Activated naive CD8-positive, alpha-beta T cell treated with anti-CD3 and anti-CD28 coated beads, Interleukin-2, amount 50 U/mL, for 16 hours (primary cell): ENCODE measurements at places on chromosomes 11 and 22.

DNA sequence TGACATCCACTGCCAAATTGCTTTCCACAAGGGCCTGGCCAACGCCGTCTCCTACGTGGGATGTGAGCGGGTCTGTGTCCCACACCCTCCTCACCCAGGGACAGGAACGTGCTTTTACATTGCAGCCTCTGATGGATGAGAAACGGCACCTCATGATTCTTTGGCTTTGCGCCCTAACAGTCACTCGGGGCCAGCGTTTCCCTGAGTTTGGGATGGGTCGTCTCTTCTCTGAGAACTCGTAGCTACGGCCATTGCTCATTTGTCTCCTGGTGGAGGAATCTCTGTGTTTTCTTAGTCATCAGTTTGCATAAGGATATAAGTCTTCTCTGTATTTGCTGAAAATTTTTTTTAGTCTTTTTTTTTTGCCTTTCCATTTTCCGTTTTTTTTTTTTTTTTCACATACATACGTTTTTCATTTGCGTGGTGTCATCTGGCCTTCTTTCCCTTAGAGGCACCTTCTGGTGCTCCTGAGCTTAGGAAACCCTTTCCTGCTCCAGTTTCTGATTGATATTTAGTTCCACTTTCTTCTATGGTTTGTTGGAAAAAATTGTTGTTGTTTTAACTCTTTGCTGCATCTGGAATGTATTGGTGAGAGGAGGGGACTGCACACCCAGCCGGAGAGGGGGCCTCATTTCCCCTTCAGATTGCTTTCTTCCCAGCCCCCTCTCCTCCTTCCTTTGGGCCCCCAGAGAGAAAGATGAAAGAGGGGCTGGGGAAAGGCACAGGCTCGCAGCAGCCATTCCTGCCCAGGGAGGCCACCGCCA, 12.0 kb downstream of the TNNT3 start:
- DNase-seq = no peak

GRCh38 chr11:27600656-27601055, 94.1 kb upstream of the LIN7C start:
- no peak for DNase-seq

DNA sequence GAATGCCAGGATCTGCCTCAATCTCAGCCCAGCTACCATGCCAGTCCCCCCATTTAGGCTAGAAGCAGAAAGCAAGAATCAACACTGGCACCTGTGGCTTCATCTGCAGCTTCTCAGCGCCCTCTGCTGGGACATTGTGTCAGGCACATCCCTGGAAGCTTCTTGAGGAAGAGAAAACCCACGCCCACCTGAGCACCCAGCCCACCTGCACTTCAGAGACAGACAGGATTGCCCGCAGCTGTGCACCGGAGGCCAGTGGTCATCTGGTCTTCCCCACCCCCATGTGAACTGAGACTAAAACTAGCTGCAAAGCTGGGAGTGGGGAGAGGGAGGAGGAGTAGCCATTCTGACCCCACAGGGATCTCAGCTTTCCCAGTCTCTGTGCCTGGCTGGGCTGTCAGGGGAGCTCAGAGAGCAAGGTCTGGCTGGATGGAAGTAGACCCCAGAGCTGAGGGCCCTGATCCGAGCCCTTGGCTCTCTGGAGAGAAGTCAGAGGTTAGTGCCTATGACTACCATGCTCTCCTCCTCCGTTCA, 66.8 kb downstream of the FEZ1 start:
- DNase-seq = peak; percentile 12

GRCh38 chr11:6403539-6403938, 13.3 kb downstream of the SMPD1 start:
- no peak for DNase-seq

GRCh38 chr11:46642627-46643335, 25.4 kb downstream of the ATG13 start:
- no peak for DNase-seq

DNA sequence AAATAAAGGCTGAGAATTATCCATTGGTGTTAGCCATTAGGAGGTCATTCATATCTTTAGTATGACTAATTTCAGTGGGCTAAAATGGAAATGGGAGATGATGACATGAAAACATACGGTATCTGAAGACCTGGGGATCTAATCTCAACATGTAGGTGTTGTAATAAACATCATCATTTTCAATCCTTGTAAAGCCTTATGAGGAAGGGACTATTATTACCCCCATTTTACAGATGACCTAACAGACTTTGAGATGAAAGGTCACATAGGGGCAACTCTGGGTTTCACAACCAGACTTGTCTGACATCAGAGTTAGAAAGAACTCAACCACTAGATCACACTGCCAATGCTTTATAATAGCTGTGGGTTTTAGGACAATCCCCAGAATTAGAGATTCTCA, 34.8 kb upstream of the TMEM135 start:
- no peak for DNase-seq

GRCh38 chr11:111463276-111463675, 48.9 kb downstream of the BTG4 start:
- DNase-seq = no peak

- no peak for DNase-seq
Measured at GRCh38 chr11:76791861-76792260, 8.7 kb downstream of the TSKU start.

DNA sequence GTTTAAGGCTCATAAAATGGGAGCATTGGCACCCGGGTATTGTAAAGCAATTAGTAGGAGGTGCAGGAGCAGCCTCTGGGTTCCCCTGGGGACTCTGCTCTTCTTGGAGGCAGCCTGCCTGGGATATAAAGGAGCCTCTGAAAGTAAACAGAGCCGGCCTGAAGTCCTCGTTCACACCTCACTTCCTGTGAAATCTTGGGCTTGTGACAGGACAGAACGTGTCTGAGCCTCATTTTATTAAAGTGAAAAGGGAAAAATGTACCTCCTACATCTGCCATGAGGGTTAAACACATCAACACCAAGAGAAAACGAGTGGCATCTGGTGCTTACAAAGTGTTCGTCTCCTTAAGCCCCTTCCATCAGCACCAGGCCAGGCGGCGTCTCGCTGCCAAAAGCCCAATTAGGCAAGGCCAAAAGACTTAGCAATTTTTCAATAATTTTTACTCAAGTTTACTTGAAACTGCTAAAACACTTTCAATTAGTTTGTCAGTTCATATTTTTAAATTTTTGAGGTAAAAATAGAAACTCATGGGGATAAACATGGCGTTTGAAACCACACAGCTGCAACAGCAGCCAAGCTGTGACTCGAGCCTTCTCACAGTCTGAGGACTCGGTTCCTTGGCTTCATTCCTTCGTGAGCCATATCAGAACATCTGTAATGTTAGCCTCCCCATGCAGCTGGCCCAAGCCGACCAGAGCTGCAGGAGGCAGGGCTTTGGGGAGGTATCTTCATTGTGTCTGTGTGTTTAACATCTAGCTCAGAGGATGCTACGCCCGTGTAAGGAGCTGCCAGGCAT, 33.6 kb downstream of the MAP6 start:
- no peak for DNase-seq

- DNase-seq = no peak
Measured at GRCh38 chr11:11981364-11981763, 27.1 kb downstream of the DKK3 start.

GRCh38 chr11:72750086-72750485, 2.1 kb downstream of the ARAP1 start:
- no peak for DNase-seq

GRCh38 chr11:38160433-38160832, 1562.4 kb upstream of the RAG2 start:
- no peak for DNase-seq

GRCh38 chr11:15645201-15645600, 530.5 kb downstream of the INSC start:
- no peak for DNase-seq

GRCh38 chr11:4654635-4655369, 11.0 kb downstream of the OR51E1 start:
- no peak for DNase-seq

DNA sequence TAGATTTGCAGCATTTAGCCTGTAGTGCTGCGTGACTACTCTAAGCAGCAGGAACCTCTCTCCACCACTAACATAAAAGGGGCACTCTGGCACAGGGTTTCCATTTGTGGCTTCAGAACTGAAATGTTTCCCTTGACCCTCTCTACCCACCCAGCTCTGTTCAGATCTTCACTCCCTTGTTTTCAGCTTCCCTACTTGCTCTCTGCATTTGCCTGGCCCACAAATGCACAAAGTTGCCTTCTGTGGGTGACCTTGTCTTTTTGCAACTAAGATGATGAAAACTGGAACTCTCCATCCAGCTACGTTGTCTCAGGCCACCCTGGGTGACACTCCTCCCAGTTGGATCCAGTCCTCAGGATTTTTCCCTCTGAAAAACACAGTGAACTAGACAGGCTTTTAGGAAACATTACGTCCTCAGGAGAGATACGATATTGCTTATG, 19.8 kb upstream of the PSMA1 start:
- no peak for DNase-seq

- no peak for DNase-seq
Measured at GRCh38 chr11:28009388-28009787, 98.6 kb downstream of the KIF18A start.

- no peak for DNase-seq
Measured at GRCh38 chr22:41919357-41920224, 4.7 kb upstream of the SHISA8 start.

DNA sequence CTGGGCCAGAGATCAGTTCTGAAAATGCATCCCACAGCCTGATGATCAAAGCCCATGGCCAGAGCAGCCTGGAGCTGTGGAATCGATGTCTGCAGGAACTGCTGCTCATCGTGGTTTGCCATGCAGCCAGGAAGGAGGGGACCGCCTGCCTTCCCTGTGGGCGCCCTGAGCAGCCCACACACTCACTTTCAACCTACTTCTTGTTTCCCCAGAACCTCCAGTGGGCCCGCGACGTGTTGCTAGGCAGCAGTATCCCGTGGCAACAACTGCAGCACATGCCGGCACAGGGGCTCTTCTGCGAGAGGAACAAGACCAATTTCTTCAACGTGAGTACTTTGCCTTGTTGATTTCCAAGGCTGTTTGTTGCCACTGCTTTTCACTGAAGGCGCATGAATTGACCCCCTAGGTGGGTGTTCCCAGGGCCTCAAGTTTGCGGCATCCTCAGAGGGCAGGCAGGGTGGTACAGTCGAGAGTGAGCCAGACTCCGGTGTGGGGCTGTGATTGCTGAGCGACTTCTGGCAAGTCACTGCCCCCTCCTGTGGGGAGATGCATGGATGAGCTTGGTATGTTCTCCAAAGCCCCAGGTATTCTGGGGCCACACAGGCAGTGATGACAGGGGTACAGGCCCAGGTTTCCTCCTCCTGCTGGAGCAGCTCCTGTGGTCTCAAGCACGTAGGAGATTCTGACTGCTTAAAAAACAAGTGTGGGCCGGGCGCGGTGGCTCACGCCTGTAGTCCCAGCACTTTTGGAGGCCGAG, 47.0 kb upstream of the SUSD2 start:
- DNase-seq = peak; percentile 52

DNA sequence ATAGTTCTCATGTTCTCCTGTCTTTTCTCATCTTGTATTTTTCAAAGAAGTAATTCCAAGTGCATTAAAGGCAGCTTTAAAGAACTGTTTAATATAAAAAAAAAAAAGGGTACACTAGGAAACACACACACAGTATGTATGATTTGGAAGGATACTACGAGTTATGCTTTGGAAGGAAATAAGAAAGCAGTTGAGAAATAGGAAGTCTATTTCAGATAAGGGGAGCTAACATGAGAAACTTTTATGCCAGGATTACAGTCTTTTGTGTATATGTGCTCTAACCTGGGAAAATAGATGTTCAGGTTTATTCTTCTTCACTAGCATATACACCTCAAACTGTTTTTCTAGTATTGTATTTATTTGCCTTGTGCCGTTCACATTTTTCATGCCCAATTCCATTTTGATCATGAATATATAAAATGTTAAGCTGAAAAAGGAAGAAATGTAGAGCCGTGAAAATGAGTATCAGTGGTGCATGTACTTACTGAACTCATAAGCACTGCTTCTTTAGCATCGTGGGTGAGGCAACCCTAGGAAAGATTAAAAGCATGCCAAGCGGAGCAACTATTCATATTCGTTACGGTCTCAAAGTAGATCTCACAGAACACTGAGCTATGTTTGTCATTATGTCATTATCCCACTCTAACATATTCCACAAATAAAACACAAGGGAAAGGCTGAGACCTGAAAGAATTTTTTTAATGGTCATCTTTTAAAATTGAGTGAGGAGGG, 59.6 kb downstream of the GUCY1A2 start:
- DNase-seq = no peak

DNA sequence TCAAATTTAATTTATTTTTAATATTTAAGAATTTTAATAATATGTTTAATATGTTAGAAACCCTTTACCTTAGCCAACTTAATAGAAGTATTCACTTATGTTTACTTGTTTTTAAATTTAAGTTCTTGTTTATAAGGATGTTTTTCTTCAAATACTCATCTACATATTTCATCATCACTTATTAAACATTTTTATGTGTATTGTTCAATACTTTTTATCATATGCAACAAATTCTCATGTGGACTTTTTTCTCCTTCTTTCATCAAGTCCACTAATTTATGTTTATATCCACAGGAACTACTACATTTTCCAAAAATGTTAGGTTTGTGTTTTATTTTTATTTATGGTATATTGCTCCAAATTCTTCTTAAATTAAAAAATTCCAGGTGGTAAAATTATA, 2113.1 kb upstream of the RAG2 start:
- DNase-seq = no peak

GRCh38 chr22:43237280-43237679, 50.3 kb upstream of the TTLL12 start:
- DNase-seq = no peak

DNA sequence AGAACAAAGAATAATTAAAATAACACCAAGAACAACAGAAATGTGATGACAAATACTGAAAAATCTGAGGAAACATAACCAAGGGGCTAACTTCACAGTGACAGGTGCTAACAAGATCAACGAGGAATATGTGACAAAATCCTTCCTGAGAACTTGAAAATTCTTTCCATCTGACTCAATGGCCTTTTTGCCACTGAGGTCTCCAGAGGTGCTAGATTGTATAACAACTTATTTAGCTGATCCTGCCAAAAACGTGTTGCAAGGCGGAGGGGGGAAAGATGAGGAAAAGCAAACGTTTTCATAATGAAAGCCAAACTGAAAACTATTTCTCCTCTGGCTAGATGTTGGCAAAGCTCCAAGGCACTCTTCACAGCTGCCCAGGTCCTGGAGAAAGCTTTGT, 364.5 kb downstream of the NTM start:
- no peak for DNase-seq

DNA sequence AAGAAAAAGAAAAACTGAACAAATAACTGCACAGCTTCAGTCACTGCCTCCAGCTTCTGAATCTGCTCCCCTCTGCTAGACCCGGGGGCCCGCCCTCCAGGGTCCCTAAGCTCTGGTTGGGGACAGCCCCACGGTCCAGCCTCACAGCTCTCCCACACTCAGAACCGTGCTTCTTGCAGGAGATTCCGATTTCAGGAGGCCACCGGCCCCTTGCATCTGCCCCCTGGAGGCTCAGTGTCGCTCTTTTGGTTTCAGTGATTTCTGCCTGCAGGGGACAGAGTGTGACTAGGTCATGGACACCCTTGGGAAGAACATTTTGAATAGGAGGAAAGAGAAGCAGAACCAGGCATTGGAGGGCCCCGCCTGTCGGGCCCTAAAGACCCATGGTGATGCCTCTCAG, 23.1 kb upstream of the RPS3 start:
- no peak for DNase-seq
